GM12892 (cell line): ENCODE measurements at places on chromosomes 6 and 20.

DNA sequence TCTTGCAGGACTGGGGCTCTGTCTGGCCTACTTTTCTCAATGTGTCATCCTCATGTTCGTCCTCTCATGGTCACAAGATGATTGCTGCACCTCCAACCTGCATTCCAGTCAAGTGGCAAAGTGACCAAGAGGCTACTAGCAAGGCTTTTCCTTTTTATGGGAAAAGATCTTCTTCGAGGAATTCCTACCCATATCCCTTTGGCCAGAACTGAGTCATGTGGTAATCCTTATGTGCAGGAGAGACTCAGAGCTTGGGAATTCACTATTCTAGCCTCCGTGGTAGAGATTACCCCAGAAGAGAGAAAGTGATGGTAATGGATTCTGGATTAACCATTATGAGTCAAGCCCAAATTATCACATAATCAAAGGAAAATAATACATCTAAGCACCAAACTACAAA, 162.7 kb downstream of the KCNQ5 start:
- no peak for DNase-seq

GRCh38 chr6:4794140-4794707, 18.0 kb downstream of the CDYL start:
- DNase-seq, result no peak

DNA sequence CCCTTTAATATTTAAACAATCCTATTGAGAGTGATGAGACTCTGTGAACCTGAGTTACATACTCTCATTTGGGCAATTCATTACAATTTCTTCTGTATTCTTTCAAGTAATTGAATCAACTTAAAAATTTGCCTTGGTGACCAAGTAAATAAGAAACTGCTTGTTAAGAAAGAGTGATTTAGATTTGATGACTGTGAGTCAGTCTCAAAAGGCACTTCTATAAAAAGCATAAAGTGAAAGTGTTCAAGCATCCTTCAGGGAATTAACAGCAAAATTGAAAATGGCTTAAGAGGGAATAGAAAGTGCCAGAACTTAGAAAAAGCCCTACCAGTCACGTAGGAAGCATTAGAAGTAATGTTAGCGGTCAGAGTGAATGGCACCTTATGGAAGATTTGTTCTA, 654.7 kb downstream of the EPM2A start:
- DNase-seq, result no peak

GRCh38 chr20:63178889-63179686, 36.8 kb downstream of the YTHDF1 start:
- peak; percentile 81 for DNase-seq

- DNase-seq, result no peak
Measured at GRCh38 chr6:143680141-143680540, 2.4 kb downstream of the PHACTR2 start.
